ENCODE measurements at places on chromosomes 12 and 14.

- no peak for DNase-seq
Measured at GRCh38 chr14:86707071-86707470, 1177.1 kb downstream of the FLRT2 start.

GRCh38 chr12:54341378-54342300 is 16.7 kb downstream of the COPZ1 start:
- no peak for DNase-seq

GRCh38 chr12:128078301-128078971 is 188.5 kb upstream of the TMEM132C start:
- DNase-seq: no peak

GRCh38 chr12:106070147-106070546 is 68.6 kb downstream of the NUAK1 start:
- no peak for DNase-seq

DNA sequence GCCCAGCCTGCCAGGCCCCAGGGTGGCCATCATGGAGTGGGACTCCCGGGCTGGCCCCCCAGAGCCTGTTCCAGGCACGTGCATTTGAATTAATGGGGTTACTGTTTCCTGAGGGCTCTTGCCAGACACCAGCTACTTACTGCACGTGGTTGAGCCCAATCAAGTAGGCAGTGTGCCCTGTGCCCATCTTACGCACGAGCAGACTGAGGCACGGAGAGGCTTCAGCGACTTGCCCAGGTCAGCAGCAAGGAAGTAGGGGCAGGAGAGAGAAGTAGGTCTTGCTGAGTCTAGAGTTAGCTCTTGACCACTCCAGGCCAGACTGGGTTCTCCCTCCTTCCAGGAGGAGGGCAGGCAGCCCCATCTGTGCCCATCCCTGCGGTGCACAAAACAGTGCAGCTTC is 67.7 kb downstream of the DIO3 start:
- no peak for DNase-seq

- no peak for DNase-seq
Measured at GRCh38 chr12:55659486-55660385, 23.0 kb downstream of the OR10P1 start.

- DNase-seq: no peak
Measured at GRCh38 chr12:83893101-83893500, 1019.5 kb downstream of the SLC6A15 start.

GRCh38 chr12:42039577-42039976 is 105.1 kb downstream of the GXYLT1 start:
- no peak for DNase-seq

GRCh38 chr12:57611108-57611826 is at the start of gene ARHGEF25:
TSS of gene ARHGEF25 (plus strand) at chr12:57611435. CDS start at chr12:57611895, 460 bp downstream.
- no peak for DNase-seq

- DNase-seq: no peak
Measured at GRCh38 chr12:79370021-79370420, 320.7 kb downstream of the PAWR start.

GRCh38 chr14:23049011-23049410 is 7.0 kb downstream of the PSMB11 start:
- DNase-seq: no peak

GRCh38 chr14:41521891-41522290 is 84.8 kb upstream of the LRFN5 start:
- DNase-seq: no peak

GRCh38 chr14:75318353-75318752 is 39.7 kb downstream of the FOS start:
- no peak for DNase-seq

DNA sequence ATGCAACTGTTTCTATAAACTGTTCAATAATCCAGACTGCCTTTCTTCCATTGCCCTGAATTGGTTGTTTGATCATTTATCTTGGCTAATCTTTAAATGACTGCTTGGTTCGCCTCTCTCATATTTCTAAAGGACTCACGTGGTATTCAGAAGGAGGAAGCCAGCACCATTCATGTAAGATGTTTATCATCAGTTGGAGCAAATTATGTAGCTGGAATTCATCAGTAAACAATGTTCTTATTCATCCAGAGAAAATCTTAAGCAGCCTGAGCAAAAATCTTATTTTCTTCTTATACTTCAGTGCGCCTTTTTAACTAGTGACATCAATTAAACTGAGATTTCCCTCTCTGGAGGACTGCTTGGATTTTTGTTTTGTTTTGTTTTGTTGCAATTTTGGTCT is 538.7 kb upstream of the TMEM132C start:
- no peak for DNase-seq

- no peak for DNase-seq
Measured at GRCh38 chr12:87253157-87253556, 776.0 kb downstream of the C12orf50 start.

GRCh38 chr12:55658212-55658611 is 21.5 kb downstream of the OR10P1 start:
- DNase-seq: no peak

DNA sequence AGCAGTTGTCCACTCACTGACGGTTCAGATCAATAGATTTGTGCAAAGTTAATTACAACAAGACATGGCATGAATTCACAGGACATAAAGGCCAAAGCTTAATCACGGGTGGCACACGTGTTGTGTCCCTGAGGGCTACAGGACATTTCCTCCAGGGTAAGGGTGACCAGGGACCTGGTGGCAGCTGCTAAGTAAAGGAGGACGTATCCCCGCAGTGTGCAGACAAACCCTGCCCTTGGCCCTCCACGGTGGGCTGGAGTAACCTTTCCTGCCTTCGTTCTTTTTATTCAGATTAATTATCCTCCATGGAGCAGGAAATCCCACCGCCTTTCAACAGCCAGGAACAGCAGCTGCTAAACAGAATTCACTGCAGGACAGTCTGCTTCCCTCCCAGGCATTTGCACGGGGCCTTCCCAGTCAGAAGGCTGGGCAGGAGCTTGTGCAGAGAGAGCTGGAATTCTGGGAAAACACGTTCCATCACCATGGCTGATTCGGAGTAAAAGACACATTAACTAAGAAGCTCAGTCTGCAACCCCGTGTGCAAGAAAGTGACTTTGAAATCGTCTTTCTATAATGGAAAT is 289.9 kb upstream of the SFSWAP start:
- DNase-seq: no peak

DNA sequence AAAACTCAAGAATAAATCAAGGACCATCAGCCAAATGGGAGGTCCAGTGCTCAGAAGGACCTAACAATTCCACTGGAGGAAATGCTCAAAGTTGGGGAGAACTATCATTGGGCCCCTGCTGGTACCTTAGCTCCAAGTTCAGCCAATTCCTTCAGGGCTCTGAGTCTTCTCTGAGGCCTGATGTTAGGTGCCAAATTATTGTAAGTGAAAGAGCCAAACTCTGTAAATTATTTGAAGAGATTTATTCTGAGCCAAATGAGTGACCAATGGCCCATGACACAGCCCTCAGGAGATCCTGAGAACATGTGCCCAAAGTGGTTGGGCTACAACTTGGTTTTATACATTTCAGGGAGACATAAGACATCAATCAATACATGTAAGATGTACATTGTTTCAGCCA is 8.2 kb upstream of the TMEM263 start:
- DNase-seq: no peak

DNA sequence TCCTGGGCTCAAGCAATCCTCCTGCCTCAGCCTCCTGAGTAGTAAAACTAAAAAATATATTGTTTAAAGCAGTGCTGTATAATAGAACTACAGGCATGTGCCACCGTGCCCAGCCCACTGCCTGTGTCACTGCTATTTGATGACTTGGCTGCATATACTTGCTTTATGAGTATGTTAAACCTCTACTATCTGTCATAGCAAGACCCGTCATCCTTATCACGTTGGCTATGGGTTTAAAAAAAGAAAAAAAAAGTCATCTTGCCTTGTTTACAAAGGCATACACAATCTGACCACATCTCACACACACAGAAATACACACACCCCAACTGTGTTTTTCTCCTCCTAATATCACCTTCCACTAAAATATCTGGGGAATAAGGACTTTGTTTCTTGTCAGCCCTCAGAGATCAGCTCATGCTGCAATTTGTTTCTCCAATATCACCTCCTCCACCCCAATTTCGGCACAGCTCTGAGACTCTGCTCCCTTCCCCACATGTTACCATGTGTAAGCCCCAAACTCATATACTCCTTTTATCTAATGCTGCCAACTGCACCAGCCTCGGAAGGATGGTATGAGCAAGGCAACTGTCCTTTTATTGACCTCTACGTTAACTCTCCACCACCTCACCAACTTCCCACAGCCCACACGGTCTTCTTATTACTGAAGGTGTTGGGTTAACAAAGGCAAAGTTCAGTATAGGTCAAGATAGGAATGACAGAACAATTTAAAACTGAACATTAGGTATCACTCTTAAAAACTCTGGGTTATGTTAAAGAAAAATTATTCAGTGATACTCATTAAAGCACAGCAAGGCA is 802 bp upstream of the TMPRSS12 start:
- no peak for DNase-seq

DNA sequence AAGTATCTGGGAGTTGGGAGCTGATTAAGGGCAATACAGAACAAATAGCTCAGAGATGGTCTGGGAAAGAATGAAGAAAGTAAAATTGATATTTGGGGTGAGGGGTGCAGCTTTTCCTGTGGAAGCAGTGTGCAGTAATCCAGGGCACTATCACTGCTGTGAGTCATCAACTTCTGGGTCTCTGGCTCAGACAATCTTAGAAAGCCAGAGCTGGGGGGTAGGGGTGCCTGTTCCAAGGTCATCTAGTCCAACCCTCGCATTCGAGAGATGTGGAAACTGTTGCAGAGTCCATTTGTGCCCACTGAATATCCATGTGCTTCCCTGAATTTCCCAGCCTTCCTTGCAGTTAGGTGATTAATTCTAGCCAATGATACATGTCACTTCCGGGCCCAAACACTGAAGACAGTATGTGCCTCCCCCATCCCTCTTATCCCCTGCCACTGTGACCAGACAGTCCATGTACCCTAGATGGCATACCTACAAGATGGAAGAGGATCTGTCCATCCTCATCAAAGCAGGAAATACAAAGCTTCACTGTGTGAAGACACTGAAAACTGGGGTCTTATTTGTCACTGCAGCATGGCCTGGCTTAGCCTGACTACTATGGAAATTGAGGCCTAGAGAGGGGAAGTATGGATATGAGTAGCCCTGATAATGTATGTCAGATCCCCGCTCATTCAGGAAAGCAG is 51.9 kb downstream of the ZFP36L1 start:
- DNase-seq: no peak

GRCh38 chr14:97491697-97492096 is 694.5 kb downstream of the VRK1 start:
- no peak for DNase-seq

GRCh38 chr12:14954269-14954668 is 7.1 kb downstream of the ARHGDIB start:
- DNase-seq: no peak

GRCh38 chr12:15323480-15323879 is 1.2 kb downstream of the PTPRO start:
- DNase-seq: no peak

DNA sequence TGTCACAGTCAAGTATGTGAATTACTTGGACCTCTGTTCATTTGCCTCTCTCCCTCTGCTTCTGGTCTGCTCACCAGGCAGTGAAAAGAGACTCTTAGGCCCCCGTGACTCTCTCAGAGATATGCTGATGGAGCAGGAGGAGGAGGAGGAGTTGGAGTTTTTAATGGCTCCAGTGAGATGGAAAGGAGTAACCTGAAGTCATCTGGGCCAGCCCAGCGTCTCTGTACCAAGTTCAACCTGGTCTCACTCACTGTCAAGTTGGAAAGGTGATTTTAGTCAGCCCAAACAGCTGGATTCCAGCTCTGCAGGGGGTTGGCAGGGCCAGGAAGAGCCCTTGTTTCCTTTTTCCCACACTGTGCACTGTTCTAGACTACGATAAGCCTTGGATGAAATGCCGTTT is 48.6 kb downstream of the SH2B3 start:
- DNase-seq: no peak

GRCh38 chr12:104568935-104569334 is 112.2 kb downstream of the CHST11 start:
- DNase-seq: no peak

- no peak for DNase-seq
Measured at GRCh38 chr14:20630340-20631022, 11.0 kb downstream of the OR6S1 start.

DNA sequence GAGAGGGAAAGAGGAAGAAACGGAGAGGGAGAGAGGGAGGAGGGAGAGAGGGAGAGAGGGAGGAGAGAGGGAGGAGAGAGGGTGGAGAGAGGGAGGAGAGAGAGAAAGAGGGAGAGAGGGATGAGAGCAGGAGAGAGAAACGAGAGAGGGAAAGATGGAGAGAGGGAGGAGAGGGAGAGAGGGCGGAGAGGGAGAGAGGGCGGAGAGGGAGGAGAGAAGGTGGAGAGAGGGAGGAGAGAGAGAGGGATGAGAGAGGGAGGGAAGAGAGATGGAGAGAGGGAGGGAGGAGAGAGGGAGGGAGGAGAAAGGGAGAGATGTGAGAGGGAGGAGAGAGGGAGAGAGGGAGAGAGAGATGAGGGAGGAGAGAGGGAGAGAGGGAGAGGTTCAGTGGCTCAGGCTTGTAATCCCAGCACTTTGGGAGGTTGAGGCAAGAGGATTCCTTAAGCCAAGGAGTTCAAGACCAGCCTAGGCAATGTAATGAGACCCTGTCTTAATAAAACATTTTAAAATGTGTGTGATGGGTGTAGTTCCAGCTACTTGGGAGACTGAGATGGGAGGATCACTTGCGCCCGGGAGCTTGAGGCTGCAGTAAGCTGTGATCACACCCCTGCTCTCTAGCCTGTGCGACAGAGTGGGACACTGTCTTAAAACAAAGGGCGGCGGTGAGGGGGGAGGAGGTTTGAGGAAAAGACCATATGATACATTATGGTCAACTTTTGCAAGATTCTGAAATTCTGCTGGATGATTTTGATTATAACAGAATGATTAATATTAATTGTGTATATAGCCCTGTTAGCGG is 21.3 kb upstream of the SNRPF start:
- DNase-seq: no peak

GRCh38 chr12:632102-632696 is 31.0 kb downstream of the NINJ2 start:
- DNase-seq: no peak

DNA sequence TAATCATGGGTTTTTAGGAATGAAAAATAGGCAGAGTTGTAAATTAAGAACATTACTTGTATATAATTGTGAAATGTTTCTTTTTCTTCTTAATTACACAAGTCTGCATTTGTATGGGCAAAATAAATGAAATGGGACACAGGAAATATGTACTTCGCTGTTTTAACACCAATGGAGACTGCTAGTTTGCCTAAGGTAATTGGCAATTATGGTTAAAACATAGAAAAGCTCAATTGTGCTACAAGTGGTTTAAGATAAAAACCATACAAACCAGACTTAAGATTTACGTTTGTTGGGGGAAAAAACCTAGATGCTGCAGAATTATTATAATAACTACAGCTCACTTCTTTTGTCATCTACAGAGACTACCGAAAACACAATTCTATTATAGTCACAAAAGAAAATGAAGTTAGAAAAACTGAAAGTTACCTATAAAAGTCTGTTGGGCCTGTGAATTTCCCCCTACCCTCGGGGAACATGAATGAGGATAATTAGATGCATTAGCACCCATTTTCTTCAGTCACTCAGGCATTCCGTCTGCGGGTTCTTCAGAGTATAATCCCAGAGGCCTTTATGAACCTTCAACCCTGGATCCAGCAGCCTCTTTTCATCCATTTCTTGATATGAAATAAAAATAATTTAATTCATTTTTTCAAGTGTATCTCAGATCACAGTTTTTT is 37.2 kb downstream of the BTBD7 start:
- no peak for DNase-seq

All from activated T-helper 1 cell treated with Interleukin-2 at 50 U/mL for 16 hours (primary cell).